AG09309 (cell line): ENCODE measurements at places on chromosomes 3 and 15.
A peak's percentile ranks its signal among the peaks of the same experiment; 100 is the strongest.

DNA sequence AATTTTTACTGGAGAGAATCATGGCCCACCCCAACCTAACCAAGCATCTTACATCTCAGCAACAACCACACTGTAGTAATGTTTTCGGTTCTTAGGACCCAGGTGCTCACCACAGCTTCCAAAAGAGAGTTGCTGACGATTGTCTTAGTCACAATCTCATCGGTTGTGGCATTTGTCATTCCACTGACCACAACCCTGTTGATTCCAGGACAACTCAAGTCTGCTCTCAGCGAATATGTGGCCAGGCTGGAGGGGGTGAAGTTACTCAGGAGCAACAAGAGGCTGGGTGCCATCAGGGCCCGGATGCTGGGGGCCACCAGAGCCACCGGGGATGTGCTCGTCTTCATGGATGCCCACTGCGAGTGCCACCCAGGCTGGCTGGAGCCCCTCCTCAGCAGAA is 25.9 kb downstream of the GALNT15 start:
- DNase-seq = no peak

GRCh38 chr3:41318520-41318919 is 119.2 kb downstream of the CTNNB1 start:
- no peak for DNase-seq

- DNase-seq = no peak
Measured at GRCh38 chr3:157718800-157719199, 215.6 kb upstream of the VEPH1 start.

DNA sequence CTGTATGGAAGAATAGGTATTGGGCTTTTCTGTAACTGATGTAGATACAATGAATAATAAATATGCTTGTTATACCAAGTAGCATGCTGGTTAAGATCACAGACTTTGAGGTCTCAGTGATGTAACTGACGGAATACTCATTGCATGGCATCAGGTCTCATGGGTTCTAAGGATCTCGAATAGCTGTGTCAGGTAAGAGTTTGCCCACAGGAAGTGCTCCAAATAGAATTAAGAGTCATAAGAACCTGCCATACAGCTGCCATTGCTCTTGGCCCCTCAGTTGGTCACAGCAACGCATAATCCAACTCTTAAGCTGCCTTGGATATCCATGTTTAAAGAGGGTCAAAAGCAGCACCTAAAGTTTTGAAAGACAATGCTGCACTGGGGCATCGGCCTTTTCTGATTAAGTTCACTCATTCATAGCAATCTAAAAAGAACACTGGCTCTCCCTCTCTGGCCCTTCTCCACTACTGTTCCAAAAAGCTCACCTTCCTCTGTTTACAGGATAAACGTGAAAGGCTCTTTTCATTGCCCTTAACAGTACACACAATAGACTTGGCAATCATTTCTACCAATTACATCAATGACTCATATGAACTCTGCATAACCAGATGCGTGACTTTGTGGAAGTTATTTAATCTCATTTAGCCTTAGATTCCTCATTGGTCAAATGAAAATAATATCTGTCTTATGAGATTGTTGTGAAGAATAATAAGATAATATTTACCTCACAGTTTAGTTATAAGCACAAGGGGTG is 74.6 kb downstream of the ZBTB20 start:
- DNase-seq = peak; percentile 20

- peak; percentile 68 for DNase-seq
Measured at GRCh38 chr15:68586274-68586961, 7.6 kb downstream of the CORO2B start.

DNA sequence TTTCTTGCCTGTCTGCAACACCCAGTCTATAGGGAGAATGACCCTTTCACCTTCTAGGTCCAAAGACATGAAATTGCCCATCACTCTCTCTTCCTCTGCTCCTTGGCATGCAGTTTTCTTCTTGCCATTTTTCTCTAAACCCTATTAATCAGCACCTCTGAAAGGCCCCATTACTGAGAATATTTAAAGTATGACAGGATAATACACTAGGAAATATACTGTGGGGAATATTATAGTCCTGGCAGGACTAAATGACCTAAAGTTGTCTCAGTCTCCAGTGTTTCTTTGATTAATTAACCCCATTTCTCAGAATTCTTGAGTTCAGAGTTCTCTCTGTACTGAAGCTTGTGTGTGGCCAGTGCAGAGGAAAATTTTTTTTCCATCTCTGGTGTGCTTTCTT is 730.7 kb downstream of the AGBL1 start:
- no peak for DNase-seq

- no peak for DNase-seq
Measured at GRCh38 chr3:188975600-188976314, 196.0 kb upstream of the TPRG1 start.

DNA sequence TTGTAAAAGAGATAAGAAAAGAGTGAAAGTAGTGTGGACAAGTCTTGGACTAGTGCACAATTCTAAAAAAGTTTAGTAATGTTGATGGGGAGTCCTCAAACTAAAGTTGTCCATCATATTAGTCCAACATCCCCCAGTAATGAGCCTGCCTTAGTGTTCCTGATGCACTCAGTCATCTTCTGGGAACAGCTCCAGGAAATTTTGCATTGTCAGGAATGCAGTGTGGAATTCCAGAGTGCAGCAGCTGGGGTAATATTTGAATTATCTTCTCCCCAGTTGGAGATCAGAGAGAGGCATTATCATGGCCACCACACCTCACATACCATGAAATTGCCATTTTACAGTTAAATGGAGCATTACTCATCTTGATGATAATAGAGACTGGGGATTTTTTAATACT is 528.8 kb upstream of the NAALADL2 start:
- DNase-seq = peak; percentile 81

DNA sequence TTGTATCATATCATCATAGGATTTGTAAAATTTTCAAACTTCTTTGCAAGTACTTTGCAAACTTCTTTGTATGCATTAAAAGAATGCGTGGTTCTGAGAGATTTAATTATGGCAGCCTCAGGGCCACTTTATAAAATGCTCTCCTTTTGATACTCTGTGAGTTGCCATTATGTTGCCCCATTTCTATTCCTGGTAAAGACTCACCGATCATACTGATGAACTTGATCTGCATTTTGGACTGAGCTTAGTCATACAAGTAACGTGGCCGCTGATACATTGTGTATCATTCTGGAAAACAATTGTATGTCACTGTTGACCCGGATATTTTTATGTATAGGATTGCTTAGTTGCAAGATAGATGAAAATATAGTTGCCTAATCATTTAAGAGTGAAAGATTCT is 38.8 kb downstream of the AKAP13 start:
- no peak for DNase-seq

DNA sequence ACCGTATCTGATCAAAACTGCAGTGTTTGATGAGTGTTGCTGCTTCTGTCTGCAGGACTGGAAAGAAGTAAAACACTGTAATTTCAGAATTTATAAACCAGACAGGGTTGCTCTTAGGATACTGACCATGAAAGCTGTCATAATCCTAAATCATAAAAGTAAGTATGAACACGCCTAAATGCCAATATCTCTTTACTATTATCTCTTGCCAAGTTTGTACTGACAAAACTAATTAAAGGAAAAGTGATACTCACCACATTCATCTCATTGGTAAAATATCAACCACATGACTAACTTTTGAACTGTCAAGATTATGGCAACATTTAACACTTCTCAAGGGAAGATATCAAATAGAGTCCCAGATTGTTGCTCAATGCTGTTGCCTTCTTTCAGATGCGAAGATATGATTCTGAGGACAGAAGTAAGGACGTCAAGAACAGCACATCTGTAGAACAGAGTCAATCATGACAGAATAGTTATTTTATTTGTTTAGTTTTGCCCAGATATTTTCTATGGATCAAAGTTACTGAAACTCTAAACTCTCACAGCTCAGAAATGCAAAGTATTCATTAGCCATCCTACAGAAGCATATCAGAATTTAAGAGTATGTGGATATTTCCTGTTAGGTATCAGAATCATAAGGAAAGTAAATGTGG is 61.4 kb upstream of the COL8A1 start:
- DNase-seq = no peak

- no peak for DNase-seq
Measured at GRCh38 chr3:20543535-20544226, 357.7 kb upstream of the SGO1 start.

DNA sequence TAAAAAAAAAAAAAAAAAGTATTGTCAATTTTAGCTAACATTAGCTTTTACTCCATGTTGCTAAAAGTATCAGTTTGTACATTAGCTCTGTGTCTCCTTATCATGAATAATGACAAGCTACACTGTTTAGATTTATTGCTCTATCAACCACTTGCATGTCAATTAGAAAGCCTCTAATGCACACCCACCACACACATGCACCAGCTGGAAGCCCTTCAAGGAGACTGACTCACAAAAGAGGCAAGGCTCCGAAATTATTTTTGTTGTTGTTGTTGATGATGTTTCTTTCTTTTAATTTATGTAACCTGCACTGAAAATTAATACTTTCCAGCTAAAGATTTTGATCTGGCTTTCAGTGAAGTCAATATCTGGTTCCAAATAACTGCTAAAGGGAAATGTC is 71.5 kb downstream of the ETFA start:
- no peak for DNase-seq

DNA sequence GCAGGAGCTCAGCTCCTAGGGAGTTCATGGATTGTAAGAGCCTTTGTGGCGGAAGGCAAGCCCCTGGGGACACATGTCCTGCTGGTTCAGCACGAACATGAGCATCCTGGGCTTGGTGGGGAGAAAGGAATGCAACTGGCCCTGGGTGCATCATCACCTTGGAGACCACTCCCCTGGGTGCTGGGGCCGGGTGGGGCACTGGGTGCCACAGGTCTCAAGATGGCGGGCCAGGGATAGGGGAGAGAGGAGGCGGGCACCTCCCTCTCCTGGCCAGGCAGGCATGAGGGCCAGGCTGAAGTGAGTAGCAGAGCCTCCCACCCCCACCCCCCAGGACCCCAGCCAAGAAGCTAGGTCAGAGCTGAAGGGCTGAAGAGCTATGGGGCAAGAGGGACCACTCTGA is 768 bp downstream of the PCBP4 start:
- no peak for DNase-seq

- no peak for DNase-seq
Measured at GRCh38 chr3:182111967-182112366, 400.2 kb downstream of the SOX2 start.

- DNase-seq = no peak
Measured at GRCh38 chr15:83816124-83816883, 162.4 kb downstream of the ADAMTSL3 start.

DNA sequence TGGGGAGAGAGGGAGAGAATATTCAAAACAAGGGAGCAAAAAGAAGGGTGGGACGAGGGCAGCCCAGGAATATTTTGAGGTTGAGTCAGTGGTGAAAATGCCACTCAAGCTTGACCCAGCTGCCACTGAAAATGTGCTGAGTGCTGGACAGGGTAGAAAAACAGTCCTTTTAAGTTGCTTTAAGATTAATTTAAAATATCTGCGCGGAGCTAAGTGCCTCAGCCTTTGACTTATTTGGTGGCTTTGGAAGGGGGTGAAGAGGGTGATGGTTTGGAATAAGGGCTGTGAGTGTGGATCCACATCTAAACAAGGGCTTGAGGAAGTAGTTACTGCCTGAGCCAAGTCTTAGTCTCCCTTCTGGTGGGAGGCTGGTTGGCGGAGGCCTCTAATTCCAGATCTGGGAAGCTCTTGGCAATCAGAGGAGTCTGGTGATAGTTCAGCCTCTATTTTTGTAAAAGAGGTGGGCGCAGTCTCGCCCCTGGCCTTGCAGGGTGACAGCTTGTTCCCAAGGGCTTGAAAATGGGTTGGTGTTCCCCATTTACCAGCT is 280.8 kb upstream of the ROPN1 start:
- DNase-seq = no peak

GRCh38 chr3:100209948-100210771 is 50.6 kb upstream of the TBC1D23 start:
- no peak for DNase-seq

DNA sequence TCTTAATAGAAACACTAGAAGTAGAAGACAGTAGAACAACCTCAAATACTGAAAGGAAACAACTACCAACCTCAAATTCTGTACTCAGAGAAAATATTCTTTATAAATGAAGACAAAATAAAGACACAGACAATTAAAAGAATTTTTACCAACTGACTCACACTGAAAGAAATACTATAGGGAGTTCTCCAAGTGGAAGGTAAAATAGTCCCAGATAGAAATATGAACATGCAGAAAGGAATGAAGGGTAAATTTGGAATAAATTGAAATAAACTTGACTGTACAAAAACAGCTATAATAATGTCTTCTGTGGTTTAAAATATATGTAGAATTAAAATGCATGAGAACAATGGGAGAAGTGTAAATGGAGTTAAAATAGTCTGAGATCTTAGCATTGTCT is 36.7 kb upstream of the CCDC174 start:
- DNase-seq = no peak

GRCh38 chr3:129506231-129506742 is 22.2 kb upstream of the RHO start:
- DNase-seq = no peak

DNA sequence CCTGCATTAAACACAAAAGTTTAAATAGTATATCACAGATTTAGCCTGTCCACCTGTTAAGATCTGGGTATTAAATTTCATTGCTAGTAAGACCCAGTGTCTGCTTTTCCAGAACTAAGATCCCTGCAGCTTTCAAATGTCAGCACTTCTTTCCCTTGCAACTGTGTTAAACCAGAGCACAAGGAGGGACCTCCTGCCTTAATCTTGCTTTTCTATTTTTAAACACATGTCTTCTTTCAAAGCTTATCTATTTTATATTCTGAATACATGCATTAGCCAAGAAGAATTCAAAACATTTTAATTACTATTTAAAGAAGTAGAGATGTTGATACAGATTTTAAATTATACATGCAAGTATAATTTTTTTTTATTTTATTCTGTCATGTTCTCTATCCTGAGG is 315.1 kb downstream of the ARPP21 start:
- no peak for DNase-seq

GRCh38 chr15:29891096-29891457 is 68.8 kb upstream of the TJP1 start:
- DNase-seq = no peak

GRCh38 chr3:23588547-23588946 is 217.2 kb upstream of the UBE2E1 start:
- no peak for DNase-seq

- no peak for DNase-seq
Measured at GRCh38 chr3:58414538-58415197, 19.0 kb downstream of the PDHB start.

DNA sequence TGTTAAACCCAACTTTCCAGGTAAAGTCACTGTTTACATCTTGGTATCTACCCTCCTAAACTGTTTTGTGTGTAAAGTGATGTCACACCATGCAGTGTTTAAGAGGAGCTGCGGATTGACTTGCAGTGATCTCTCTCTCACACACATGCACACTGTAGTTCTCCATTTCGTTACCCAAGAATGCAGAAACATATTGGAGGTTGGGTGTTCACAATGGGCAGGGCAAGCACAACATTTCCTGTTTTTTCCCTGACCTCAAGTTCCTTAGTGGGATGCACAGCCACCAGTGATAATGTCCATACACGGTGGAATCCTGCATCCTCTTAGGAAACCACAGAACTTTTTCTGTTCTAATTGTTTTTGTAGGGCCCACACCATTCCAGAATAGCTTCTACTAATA is 85.3 kb upstream of the CFAP20DC start:
- DNase-seq = no peak

GRCh38 chr3:119175872-119176756 is 2.7 kb downstream of the UPK1B start:
- peak; percentile 24 for DNase-seq
